ENCODE measurements at places on chromosomes 1 and 21.

- DNase-seq, result no peak
- peaks cover 13% of the 10 kb centered on the region for H3K4me1 ChIP-seq
- H3K27ac ChIP-seq, result no peak overlapping the region
- H3K36me3 ChIP-seq, result no peaks in the 10 kb centered on the region
- peak overlapping the region; percentile 2 for H3K4me3 ChIP-seq
These were observed 1126.6 kb downstream of the BRINP3 start for GRCh38 chr1:189350983-189351616.

DNA sequence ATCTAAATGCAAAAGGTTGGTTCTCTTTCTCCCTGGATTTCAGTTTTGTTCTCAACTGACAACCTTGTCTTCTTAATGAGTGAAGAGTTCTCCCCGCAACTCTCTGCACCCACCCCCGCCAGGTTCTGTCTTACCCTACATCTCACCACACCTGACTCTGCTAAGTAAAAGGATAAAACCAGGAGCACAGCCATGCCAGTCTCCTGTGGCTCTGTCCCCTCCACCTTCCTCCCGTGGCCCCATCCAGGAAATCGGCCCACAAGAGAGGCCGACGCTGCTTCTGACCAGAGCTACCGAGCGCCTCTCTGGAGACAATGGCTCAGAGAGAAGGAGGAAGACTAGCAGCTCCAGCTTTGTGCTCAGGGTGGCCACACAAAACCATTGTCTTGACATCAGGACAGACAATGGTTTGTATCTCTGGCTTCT lies 72.2 kb downstream of the PLEKHA6 start:
- no peaks in the 10 kb centered on the region for H3K36me3 ChIP-seq
- no peak overlapping the region for H3K4me3 ChIP-seq
- no peak for DNase-seq
- H3K27ac ChIP-seq, result no peak overlapping the region

DNA sequence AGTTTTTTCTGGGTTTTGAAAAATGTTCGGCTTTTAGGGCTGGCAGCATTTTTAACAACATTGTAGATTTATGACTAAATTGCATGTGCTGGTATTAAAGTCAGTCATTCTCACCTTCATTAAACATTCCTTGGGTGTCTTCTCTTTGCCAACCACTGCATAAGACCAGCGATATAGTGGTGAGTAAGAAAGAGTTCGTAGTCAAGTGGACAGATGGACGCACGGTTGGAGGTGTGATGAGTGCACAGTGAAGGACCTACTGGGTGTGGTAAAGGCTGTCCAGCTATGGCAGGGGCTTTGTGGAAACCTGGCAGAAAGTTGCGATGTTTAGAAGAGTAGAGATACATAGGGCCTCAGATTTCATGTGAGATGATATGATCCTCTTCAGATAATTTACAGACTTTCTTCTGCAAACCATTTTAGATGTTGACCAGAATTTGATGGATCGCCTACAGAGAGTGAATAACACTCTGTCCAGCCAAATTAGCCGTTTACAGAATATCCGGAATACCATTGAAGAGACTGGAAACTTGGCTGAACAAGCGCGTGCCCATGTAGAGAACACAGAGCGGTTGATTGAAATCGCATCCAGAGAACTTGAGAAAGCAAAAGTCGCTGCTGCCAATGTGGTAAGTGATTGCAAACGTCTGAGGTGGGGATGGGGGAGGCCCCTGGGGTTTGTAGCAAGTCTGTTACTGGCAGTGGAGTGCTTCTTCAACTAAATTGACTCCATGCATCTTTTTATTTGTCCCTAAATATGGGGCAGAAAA lies 56.0 kb upstream of the LAMC2 start:
- no peak overlapping the region for H3K27ac ChIP-seq
- H3K4me1 ChIP-seq, result peaks cover 2% of the 10 kb centered on the region
- peaks cover 68% of the 10 kb centered on the region for H3K36me3 ChIP-seq
- no peaks in the 10 kb centered on the region for H3K27me3 ChIP-seq

GRCh38 chr1:58030456-58030855 lies 516.1 kb downstream of the OMA1 start:
- no peak overlapping the region for H3K4me3 ChIP-seq
- no peak for DNase-seq

- no peaks in the 10 kb centered on the region for H3K36me3 ChIP-seq
- H3K27me3 ChIP-seq, result no peaks in the 10 kb centered on the region
- H3K27ac ChIP-seq, result no peak overlapping the region
- no peaks in the 10 kb centered on the region for H3K4me1 ChIP-seq
- DNase-seq, result no peak
These were observed 180.9 kb upstream of the PRMT6 start for GRCh38 chr1:106875622-106876021.

DNA sequence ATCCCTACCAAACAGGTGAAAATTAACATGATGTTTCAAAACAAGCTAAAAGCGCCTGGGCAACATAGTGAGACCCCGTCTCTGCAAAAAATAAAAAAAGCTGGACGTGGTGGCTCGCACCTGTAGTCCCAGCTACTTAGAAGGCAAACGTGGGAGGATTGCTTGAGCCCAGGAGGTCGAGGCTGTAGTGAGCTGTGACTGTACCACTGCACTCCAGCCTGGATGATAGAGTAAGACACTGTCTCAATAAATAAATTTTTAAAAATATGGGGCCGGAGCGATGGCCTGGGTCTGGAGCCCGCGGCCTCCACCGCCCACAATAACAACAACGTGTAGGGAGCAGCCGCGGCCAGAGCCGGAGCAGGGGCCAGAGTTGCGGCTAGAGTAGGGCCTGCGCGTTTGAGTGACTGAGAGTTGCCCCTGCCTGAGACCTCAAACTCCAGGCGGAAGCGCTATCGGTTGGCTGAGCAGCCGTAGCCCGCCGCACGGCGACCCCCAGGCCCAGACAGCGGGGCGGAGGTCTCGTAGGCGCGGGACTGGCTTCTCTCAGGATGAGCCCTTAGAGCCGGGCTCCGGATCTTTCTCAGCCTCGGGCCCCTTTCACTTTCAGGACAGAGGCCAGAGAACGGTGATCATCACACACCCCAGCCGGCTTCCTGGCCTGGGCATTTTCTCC lies 41.4 kb downstream of the ZMYM1 start:
- no peaks in the 10 kb centered on the region for H3K27me3 ChIP-seq
- no peak overlapping the region for H3K4me3 ChIP-seq
- no peak for DNase-seq
- peaks cover 2% of the 10 kb centered on the region for H3K36me3 ChIP-seq
- no peak overlapping the region for H3K27ac ChIP-seq

DNA sequence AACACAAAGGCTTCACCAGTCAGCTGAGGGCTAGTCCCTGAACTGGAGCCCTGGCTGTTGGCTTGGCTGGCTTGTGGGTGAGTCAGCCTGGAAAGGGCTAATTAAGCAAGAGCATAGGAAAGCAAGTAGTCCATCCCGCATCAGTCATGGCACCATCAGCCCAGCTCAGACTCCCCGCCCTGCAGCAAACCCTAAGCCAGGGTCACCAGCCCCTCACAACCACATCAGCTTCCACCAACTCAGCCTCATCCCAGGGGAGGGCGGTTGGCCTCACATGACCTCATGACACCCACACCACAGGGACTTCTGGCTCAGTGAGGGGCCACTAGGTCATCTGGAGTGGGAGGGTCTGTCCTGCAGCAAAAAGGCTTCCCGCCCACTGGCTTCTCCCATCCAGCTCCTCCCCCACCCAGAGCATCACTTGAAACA lies 7.0 kb upstream of the SPATC1L start:
- H3K27ac ChIP-seq, result no peak overlapping the region
- H3K27me3 ChIP-seq, result no peaks in the 10 kb centered on the region

- H3K27me3 ChIP-seq, result peaks cover 3% of the 10 kb centered on the region
- H3K27ac ChIP-seq, result no peak overlapping the region
- no peaks in the 10 kb centered on the region for H3K36me3 ChIP-seq
- H3K4me3 ChIP-seq, result no peak overlapping the region
- no peak for DNase-seq
These were observed 27.7 kb downstream of the TNR start for GRCh38 chr1:175715742-175716141.

- no peak for DNase-seq
- H3K27me3 ChIP-seq, result peaks cover 25% of the 10 kb centered on the region
- H3K36me3 ChIP-seq, result no peaks in the 10 kb centered on the region
- H3K4me3 ChIP-seq, result no peak overlapping the region
These were observed 21.2 kb downstream of the PADI6 start for GRCh38 chr1:17393230-17393629.

- no peak for DNase-seq
- H3K36me3 ChIP-seq, result no peaks in the 10 kb centered on the region
- no peaks in the 10 kb centered on the region for H3K27me3 ChIP-seq
- H3K4me1 ChIP-seq, result peaks cover 67% of the 10 kb centered on the region
- H3K4me3 ChIP-seq, result no peak overlapping the region
These were observed 213.8 kb upstream of the TMEM51 start for GRCh38 chr1:14939527-14940284.

GRCh38 chr1:160876311-160876710 lies 8.7 kb downstream of the ITLN1 start:
- no peak overlapping the region for H3K27ac ChIP-seq
- H3K4me1 ChIP-seq, result no peaks in the 10 kb centered on the region
- H3K4me3 ChIP-seq, result no peak overlapping the region
- H3K27me3 ChIP-seq, result no peaks in the 10 kb centered on the region

GRCh38 chr1:186297439-186298045 lies 77.5 kb downstream of the TPR start:
- no peaks in the 10 kb centered on the region for H3K36me3 ChIP-seq
- no peak overlapping the region for H3K27ac ChIP-seq
- peaks cover 4% of the 10 kb centered on the region for H3K27me3 ChIP-seq
- no peak for DNase-seq
- H3K4me3 ChIP-seq, result no peak overlapping the region
- no peaks in the 10 kb centered on the region for H3K4me1 ChIP-seq

- DNase-seq, result no peak
- H3K27ac ChIP-seq, result no peak overlapping the region
- peaks cover 4% of the 10 kb centered on the region for H3K27me3 ChIP-seq
- H3K4me1 ChIP-seq, result peaks cover 9% of the 10 kb centered on the region
- H3K4me3 ChIP-seq, result no peak overlapping the region
These were observed 265.1 kb upstream of the CAMK1G start for GRCh38 chr1:209318181-209319056.

DNA sequence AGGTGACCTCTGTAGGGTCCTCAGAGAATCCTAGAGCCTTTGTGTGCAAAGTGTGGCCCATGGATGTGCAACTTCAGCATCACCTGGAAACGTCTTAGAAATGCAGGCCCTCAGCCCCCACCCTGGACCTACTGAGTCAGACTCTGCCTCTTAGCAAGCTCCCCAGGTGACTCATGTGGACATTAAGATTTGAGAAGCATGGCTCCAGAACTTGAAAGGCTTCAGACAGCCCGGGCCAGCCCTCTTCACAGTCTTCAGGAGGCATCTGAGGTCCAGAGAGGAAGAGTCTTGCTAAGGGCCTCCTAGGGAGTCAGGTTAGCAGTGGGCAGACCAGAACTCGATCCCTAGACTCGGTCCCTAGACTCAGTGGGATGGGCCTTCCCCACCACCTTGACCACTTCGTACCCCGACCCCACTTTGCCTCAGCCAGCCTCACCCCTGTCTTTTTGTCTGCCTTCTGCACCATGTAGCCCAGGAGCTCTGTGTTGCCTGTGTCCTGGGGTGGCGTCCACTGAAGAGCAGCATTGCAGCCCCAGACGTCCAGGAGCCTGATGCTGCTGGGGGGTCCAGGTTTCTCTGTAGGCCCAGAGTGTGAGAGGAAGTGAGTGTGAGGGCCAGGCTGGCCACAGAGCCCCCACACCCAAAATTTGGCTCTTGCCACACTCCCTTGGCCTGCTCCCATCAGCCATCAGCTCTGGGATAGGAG lies 4.8 kb downstream of the MYBPH start:
- H3K27ac ChIP-seq, result no peak overlapping the region
- no peak overlapping the region for H3K4me3 ChIP-seq
- H3K4me1 ChIP-seq, result no peaks in the 10 kb centered on the region
- DNase-seq, result no peak

Measured in osteocyte (in vitro differentiated cells).